ENCODE measurements at places on chromosomes 7 and 10.

- DNase-seq, result no peak
Observed at GRCh38 chr10:18203471-18203870, 63.2 kb downstream of the CACNB2 start.

- no peak for DNase-seq
Observed at GRCh38 chr10:96235326-96236089, 35.9 kb downstream of the BLNK start.

DNA sequence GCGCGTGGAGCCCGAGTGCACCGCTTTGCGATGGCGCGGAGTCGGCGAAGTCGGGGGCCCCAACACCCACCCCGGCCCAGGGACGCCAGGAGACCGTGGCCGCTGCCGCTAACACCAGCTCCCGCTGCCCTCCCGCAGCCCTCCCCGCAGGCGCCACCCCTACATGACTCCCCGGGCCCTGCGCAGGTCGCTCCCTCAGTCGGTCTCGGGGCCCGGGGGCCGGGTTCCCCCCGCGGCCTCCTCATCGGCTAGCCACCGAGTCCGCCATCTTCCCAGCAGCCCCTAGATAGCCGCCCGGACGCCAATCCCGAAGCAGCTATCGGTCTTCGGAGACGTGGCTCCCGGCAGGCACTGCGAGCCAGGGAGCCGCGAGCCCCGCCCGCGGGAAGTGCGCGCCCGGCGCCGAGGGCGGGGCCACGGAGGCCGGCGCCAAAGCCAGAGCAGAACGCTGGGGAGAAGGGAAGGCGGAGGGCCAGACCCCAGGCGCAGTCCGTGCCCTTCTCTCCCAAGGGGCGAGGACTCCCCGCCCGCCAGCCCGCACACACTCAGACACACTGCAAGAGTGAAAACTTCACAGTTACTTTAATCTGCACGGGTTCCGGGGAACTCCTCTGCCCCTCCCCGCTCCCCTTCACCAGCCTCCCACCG is at the start of gene FASTK:
Gene FASTK (minus strand): TSS at position 288 of the 648 bp plus-strand sequence. CDS start 43 bp downstream, at position 245.
- DNase-seq, result peak; percentile 89

DNA sequence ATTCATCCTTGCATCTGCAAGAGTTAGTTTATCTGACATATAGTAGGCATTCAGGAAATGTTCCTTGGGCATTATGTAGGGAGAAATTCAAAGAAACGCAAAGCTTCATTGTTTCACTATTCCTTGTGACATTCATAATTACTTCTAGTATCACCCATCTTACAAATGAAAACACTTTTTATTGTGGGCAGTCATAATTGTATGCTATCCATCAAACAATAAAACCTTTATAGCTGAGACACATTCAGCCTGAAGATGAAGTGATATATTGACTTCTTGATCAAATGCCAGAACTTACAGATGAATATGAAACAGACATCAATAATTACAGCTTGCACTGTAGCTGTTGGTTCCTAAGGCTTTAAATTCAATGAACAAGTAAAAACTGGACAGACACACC is 36.4 kb downstream of the FAM204A start:
- DNase-seq, result no peak

DNA sequence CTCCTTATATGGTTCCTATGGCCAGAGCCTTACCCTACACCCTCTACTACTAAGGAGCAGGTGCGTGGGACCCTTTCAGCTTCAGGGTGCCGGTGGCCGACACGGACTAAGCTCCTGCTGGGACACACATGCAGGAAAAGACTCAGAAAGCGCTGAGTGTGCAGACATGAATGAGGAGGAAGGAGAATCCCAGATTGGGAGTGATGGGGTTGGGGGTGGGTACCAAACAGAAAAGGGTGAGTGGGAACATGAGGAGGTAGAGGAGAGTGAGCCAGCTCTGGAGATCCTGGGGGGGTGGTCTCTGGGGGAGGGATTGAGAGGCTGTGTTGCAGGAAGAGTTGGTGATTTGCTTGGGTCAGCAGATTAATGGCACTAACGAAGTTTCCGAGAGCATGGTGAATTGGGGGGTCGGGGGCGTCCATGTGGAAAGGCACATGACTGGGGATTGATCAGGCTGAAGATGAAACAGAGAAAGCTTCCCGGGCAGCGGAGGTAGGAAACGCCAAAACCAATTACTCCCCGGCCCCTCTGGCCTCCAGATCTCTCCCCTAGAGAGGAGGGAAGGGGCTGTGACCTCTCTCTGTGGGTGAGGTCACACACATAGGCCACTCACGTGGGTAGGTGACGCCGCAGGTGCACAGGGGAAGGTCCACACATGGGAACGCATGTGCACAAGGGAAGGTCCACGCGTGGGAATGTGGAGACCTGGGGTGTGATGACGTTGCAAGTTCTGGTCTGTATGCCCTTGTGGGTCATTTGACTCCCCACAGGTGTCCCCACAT is 37.9 kb upstream of the SLF2 start:
- no peak for DNase-seq
